Stimulated activated CD8-positive, alpha-beta memory T cell treated with anti-CD3 and anti-CD28 coated beads, Interleukin-4, amount 100 ng/mL, for 4 hours (primary cell): ENCODE measurements at places on chromosomes 12 and 14.

GRCh38 chr14:93930989-93931307 is 3.8 kb downstream of the FAM181A start:
- no peak for DNase-seq

DNA sequence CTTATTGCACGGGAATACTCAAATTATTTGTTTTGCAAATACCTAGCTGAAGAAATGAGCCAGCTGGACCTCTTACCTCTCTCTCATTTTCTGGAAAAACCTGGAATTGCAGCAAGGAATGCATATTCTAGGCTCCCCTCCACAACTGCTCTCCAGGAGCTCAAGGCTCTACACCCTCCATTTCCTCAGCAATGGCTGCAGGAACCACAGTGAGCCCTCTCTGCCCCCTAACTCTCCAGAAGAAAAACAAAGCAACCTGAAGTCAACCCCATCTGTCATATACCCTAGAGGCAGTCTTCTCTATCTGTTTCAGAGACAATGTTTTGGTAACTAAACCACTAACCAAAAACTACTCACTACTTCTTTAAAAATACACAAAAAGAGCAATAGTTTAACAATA is 221.6 kb downstream of the SLC25A21 start:
- no peak for DNase-seq

DNA sequence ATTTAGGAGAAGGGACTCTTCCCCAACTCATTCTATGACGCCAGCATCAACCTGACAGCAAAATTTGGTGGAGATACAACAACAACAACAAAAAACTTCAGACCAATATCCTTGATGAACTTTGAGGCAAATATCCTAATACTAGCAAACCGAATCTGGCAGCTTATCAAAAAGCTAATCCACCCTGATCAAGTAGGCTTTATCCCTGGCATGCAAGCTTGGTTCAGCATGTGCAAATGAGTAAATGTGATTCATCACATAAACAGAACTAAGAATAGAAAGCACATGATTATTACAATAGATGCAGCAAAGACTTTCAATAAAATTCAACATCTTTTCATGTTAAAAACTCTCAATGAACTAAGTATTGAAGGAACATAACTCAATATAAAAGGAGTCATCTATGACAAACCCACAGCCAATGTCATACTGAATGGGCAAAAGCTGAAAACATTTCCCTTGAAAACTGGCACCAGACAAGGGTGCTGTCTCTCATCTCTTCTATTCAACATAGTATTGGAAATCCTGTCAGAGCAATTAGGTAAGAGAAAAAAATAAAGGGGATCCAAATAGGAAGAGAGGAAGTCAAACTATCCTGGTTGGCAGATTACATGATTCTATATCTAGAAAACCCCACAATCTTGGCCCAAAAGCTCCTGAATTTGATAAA is 233.3 kb downstream of the CCDC59 start:
- no peak for DNase-seq

GRCh38 chr12:121289962-121290361 is 6.5 kb downstream of the CAMKK2 start:
- no peak for DNase-seq

GRCh38 chr14:101854366-101854765 is 92.9 kb downstream of the PPP2R5C start:
- no peak for DNase-seq

DNA sequence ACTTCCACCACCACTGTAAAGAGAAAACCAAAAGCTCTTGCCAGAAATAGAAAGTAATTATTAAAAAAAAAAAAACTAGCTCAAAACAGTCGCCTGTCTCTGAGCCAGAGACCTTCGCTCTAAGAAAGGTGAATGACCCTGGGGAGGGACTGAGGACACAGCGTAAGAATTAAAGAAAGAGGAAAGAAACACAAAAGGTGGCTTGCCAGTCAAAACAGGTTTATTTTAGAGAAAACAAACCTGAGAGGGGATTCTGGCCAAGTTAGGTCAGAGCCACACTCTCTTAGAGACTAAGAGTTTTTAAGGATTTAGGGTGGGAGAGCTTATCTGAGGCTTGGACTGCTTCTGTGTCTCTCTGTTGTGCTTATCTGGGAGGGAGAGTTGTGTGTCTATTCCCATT is 66.0 kb downstream of the DNAH10 start:
- DNase-seq = no peak

DNA sequence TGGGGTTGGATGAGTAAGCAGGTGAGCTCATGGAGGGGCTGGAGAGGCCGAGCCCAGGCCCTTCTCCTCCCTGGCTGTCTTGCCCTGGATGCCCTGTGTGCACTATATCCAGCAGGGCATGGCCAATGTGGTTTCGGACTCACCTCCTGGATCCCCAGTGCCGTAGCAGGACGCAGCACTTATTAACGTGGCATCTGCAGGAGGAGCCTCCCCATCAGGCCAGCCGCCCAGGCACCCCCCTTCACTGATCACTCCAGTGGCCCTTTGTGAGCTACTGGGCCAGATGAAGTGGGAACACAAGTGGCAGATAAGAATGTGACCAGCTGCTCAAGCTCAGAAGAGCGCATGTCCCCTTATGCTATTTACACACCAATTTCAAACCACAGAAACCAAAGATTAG is 43.1 kb upstream of the DICER1 start:
- DNase-seq = no peak

GRCh38 chr12:62934799-62935674 is at the start of gene PPM1H:
Gene PPM1H (minus strand): TSS chr12:62935150. CDS start chr12:62934736, 414 bp downstream.
- DNase-seq = no peak

GRCh38 chr14:94907626-94908261 is 137.8 kb upstream of the GSC start:
- no peak for DNase-seq

- no peak for DNase-seq
Observed at GRCh38 chr12:78095623-78096022, 264.9 kb downstream of the NAV3 start.

GRCh38 chr12:24741216-24741615 is 207.7 kb downstream of the BCAT1 start:
- no peak for DNase-seq

DNA sequence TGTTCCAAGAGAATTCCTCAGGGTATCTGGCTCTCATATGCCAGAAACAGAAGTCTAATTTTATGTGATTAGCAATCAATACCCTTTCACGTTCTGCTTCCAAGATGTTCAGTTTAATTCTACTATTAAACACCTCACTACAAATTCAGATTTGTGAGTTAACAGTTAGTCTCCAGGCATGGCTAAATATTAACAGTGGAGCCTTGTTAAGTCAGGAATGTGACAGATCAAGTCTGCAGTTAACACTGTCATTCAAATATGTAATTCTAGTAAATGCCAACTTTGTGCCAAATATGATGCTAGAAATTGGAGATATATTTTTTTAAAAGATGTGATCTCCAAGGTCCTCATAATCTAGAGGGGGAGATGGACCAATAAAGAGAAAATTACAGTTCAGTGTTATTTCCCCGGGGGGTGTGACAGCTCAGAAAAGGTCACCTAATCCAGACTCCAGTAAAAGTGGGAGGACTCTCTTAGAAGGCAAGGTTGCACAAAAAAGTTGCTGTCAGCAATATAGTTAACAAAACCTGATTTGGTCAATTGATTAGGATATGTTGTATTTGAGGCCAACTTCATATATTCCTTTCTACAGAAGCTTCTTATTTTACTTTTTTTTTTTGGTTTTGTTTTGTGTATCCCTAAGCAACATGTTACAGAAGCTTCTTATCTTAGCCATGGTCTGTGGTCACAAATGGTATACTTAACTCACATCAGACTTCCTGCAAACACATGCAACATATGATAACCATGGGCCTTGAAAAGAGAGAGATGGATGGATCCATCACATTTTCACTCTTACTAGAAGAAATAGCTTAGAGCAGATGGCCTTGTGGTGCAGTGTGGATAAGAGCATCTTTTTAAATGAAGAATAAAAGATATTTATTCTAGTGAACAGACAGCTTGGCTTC is 18.4 kb upstream of the RNU6-7 start:
- DNase-seq = no peak

DNA sequence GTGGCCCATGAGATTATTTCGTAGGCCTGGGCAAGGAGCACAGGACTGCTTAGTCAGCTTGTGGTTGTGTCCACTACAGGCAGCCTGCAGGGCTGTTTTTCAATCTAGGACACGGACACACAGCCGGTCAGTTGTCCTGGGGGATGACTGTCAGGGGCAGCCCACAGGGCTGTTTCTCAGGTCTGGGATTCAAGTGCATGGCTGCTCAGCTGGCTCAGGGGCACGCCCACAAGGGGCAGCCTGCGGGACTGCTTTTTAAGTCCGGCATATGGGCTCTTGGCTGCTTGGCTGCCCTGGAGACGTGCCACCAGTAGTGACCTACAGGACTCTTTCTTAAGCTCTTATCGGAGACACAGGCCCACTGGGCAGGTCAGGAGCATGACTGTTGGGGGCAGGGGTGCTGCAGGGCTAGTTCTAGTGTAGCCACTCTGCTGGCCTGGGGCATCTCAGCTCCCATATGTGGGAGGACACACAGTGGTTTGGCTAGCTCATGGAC is 26.6 kb upstream of the GTF2A1 start:
- DNase-seq = no peak

DNA sequence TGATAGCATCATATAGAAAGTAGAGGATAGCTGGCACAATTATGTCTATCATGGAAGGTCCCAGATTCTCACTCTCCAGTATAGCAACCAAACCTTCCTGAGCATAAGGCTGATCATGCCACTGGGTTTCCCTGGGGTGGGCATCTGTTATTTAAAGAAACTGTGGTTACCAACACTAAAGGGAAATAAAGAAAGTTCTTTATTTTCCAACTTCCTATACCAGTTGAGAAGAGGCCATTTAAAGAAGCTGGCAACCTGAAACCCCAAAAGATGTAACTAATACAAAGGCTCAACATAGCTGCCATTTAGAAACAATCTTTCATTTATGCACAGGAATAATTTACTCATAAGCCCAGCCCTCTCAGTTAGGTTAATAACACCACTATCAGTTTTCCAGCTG is 3.1 kb downstream of the BCAT1 start:
- DNase-seq = no peak

DNA sequence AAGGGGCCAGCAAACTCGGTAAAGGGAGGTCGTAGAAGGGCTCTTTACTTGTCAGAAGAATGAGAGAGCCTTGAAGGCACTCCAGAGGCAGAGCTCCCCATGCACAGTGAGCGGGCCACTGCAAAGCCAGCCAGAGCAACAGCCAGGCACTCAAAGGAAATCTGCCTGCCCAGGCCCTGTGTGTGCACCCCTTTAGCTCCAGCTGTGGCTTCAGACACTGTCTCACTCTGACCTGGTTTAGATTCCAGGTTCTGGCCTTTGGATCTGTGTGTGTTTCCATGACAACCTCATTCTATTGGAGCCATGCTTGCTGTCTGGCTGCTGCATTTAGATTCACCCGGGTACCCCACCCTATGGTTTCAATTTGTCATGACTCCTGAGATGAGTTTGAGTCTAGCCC is 170.3 kb downstream of the CAPZA3 start:
- DNase-seq = no peak

GRCh38 chr12:23760495-23760894 is 189.0 kb downstream of the SOX5 start:
- DNase-seq = no peak

GRCh38 chr14:104776961-104777807 is 18.4 kb downstream of the AKT1 start:
- DNase-seq = no peak
